Stromal cell of bone marrow (primary cell): ENCODE measurements at places on chromosomes 5 and 9.
A peak's percentile ranks its signal among the peaks of the same experiment; 100 is the strongest.

GRCh38 chr9:94768766-94769165 is 42.3 kb downstream of the AOPEP start:
- DNase-seq = no peak

DNA sequence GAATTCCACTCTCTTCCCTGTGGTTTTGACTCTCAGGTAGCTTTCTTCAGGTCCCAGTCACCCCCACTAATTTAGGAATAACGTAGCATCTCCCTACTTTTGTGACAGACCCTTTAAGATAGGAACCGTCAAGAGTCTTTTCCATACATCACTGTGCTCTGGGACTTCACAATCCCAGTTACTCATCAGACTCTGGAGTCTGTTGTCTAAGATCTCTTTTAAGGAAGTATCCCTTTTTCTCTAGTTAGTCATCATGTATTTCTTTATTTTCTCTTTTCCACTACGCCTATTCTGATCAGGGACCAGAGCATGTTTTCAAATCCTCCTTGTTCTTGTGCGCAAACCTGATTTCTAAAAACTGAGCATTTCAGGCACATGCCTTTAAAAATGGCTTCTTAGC is 143.0 kb downstream of the GOLPH3 start:
- no peak for DNase-seq

- DNase-seq = peak; percentile 20
Observed at GRCh38 chr5:150224483-150225027, 34.7 kb downstream of the SLC6A7 start.

GRCh38 chr5:124515497-124516245 is 230.8 kb downstream of the ZNF608 start:
- DNase-seq = no peak

- DNase-seq = no peak
Observed at GRCh38 chr9:126681336-126681735, 67.6 kb downstream of the LMX1B start.

- no peak for DNase-seq
Observed at GRCh38 chr9:77575785-77576184, 72.3 kb downstream of the GNA14 start.

DNA sequence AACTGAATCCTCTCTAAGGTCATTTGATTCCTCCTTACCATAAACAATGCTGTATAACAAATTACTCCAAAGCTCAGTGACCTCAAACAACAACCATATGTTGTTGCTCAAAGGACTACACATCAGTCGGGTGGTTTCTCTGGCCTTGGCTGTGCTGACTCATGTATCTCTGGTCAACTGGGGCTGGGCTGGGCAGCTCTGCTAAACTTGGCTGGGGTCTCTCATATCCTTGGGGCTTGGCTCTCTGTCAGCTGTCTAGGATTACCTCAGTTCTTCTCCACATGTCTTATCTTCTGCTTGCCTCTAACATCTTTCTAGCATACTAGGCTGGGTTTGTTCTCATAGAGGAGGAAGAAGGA is 86.4 kb downstream of the GALNT10 start:
- DNase-seq = peak; percentile 77

DNA sequence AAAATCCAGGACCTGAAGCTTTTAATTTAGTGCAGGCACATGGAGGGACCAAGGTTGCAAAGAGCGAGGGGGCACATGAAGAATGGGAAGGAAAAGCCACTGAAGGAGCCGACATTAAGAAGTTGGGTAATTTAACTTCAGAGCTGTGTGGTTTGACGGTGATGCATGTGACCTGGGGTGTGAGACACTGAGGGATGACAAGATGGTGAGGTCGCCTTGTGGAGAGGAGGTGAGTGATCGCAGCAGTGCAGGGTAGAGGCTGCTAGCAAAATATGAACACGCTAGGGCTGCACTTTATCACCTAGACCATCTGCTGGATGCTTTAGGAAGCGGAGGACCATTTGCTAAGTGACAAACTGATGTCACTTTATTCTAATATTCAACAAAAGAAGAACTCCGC is 339.0 kb upstream of the KIF2A start:
- no peak for DNase-seq

GRCh38 chr5:81948349-81948748 is 23.5 kb upstream of the ATG10 start:
- peak; percentile 20 for DNase-seq

DNA sequence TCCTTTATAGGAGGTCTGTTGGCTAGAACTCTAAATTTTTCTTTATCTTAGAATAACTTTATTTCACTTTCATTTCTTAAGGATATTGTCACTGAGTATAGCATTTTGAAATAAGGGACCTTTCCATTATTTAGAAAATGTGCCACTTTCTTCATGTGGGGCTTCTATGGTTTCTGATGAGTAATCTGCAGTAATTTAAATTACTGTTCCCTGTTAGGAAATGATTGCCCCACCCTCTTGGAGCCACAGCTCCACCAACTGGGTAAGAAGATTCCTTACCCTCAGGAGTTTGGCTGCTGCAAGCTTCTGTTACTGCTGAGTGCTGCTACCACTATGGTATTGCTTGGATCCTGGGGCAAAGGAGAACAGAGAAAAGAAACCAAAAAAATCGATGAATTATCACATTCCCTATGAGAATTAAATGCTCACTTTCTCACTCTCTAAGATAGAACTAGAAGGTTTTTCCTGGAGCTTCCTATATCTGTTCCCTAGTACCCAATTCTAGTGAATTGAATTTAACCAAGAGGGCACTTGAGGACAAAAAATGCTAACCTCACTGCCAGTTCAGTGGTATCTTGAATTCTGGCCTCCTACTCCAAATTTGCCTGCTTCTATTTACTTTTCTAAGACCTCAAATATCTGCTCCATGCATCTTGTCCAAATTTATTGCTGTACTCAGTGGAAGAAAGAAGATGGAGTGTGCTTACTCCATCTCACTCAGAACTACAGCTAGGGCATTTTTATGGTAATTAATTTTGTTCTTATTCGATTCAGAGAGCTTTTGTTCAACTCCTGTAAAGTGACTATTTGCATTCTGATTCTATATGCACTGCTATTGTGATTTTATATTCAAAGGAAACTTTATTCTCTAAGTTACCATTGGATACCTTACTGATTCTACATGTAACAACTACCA is 2111.3 kb downstream of the MAT2B start:
- DNase-seq = peak; percentile 8

DNA sequence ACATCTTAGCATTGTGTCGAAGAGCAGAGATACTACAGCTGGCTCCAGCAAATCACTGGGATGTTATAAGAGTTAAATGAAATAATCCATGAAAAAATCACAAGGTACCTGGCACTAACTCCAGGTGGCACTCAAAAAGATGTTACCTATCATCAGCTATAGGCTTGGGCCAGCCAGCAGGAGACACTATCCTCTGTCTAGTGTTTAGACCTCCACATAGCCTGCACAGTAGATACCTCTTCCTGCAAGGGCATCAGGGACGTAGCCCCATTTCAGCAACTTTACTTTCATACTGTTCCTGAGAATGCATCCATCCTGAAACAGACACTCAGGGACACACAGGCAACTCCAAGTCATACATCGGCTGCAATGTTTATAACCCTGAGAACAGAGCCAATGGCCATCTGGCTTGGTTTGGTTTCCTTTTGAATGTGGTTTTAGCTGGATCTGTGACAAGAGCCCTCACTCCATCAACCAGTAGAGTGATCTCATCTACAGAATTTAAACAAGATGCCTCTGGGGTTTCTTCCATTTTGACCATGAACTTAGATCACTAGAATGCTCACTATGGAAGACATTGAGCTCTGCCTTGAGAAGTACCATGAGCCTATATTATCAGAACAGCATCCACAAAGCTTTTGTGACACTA is 69.9 kb downstream of the TLE1 start:
- DNase-seq = peak; percentile 77

DNA sequence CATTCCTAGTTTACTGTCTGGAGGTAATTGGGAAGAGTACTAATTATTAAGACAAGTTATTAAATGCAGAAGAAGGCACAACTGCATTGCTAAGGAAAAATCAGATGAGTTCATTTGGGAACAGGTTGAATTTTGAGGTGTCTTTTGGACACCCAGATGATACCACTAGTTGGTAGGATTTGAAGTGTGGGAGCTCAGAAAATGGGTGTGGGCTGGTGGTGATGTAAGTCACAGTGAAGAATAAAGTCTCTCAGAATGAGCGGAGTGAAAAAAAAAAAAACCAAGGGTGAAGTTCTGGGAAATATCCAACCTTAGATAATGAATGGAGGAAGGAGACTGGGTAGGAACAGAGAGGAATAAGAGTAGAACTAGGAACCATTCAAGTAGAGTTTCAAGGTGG is 35.6 kb upstream of the MYORG start:
- no peak for DNase-seq

GRCh38 chr5:15023846-15024245 is 152.3 kb upstream of the ANKH start:
- no peak for DNase-seq

GRCh38 chr5:59598547-59598874 is 295.0 kb downstream of the PDE4D start:
- no peak for DNase-seq

DNA sequence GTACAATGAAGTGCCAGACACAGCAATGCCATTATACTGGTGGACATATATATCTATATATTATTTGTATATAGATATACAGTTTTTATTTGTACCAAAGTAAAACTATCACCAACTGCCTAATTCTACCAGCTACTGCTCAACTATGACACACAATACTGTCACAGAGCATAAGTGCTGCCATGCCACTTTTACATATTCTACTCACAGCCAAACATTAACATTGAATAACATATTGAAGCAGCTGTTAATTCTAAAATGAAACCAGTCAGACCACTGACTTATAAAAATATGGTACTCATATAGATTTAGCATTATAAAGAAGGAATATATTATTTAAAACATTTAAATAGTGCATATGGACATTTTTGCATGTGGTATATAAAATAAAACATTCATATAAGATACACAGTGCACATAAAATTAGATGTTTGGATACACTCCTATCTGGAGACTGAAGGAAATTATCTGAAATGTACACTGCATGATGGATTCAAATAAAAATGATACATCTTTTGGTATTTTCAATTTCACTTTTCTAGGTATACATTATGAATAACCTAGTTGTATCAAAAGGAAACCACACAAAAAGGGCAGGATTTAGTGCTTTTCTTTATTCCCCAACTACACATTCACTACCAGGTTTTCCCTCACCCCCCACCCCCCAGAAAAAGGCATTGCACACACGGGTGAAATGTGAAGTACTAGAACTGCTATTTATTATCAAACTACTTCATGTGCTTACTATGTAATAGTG is 48.9 kb downstream of the PKD2L2 start:
- DNase-seq = no peak

- DNase-seq = peak; percentile 93
Observed at GRCh38 chr9:115694014-115694413, 459.6 kb upstream of the PAPPA start.

- DNase-seq = no peak
Observed at GRCh38 chr9:122236681-122237080, 7.9 kb upstream of the LHX6 start.

GRCh38 chr9:90368928-90369327 is 273.7 kb downstream of the DIRAS2 start:
- DNase-seq = no peak

- no peak for DNase-seq
Observed at GRCh38 chr5:67021031-67021430, 175.6 kb downstream of the CD180 start.

GRCh38 chr9:80787636-80788035 is 901.7 kb downstream of the TLE1 start:
- DNase-seq = no peak

- no peak for DNase-seq
Observed at GRCh38 chr9:124758061-124758460, 13.1 kb downstream of the NR6A1 start.

- no peak for DNase-seq
Observed at GRCh38 chr5:137856916-137857862, 10.5 kb upstream of the MYOT start.
